ENCODE measurements at places on chromosomes 1 and 21.
A peak's percentile ranks its signal among the peaks of the same experiment; 100 is the strongest.

GRCh38 chr1:192376374-192376773, 59.6 kb downstream of the RGS21 start:
- DNase-seq: no peak

GRCh38 chr1:185315445-185316071, 1.5 kb downstream of the IVNS1ABP start:
- DNase-seq: no peak

DNA sequence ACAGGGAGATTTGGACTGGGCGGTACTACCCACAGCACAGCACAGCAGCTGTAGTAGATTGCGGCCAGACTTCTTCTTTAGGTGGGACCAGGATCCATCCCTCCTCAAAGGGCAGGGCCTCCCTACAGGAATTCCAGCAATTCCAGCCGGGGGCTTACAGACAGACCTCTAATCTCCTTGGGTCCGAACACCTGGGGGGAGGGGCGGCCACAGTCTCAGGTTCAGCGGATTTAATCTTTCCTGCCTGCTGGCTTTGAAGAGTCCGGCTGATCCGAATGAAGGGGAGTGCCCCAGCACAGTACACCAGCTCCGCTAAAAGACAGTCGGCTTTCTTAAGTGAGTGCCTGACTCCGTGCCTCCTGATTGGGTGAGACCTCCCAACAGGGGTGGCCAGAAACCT, 1708.5 kb downstream of the BRINP3 start:
- DNase-seq: no peak

GRCh38 chr1:152110365-152110859, 4.8 kb downstream of the TCHH start:
- DNase-seq: peak; percentile 28

- DNase-seq: no peak
These were observed 113.8 kb upstream of the C8B start for GRCh38 chr1:57079454-57080157.
